ENCODE measurements at places on chromosomes 1 and 21. TPM values are rescaled to one million over a fixed set of nuclear protein-coding genes. Genes with fewer than 3 reads are reported as not detected.

The PRR9 gene
- not detected for total RNA-seq

The OR2T2 gene
- not detected for total RNA-seq

The TRNP1 gene
- 35.4 TPM for total RNA-seq

The GPR25 gene
- total RNA-seq: not detected

The DCDC2B gene
- total RNA-seq: not detected

The TRIM67 gene
- total RNA-seq: not detected

The HTR6 gene
- not detected for total RNA-seq

The OR2W3 gene
- not detected for total RNA-seq

The KCNQ4 gene
- not detected for total RNA-seq

The ERICH3 gene
- not detected for total RNA-seq

The TRIM62 gene
- total RNA-seq: 7.3 TPM

The LCE1D gene
- total RNA-seq: not detected

The F13B gene
- not detected for total RNA-seq

The BCAN gene
- not detected for total RNA-seq

The PPIAL4G gene
- not detected for total RNA-seq

The CLCA4 gene
- 6.5 TPM for total RNA-seq

The CYP4X1 gene
- total RNA-seq: 0.56 TPM
